ENCODE measurements at places on chromosomes 12 and 14. TPM values are rescaled to one million over a fixed set of nuclear protein-coding genes. Genes with fewer than 3 reads are reported as not detected.
A peak's percentile ranks its signal among the peaks of the same experiment; 100 is the strongest.

PDE3A gene
- total RNA-seq, result 4.4 TPM

ZNF891 gene
- 1.5 TPM for total RNA-seq

SALL2 gene
- 0.80 TPM for total RNA-seq

GRCh38 chr12:131103669-131104462 is 150.2 kb downstream of the ADGRD1 start:
- H3K27me3 ChIP-seq, result no peaks in the 10 kb centered on the region
- no peak overlapping the region for H3K27ac ChIP-seq
- H3K4me1 ChIP-seq, result peaks cover 5% of the 10 kb centered on the region
- no peak overlapping the region for H3K4me3 ChIP-seq

DNA sequence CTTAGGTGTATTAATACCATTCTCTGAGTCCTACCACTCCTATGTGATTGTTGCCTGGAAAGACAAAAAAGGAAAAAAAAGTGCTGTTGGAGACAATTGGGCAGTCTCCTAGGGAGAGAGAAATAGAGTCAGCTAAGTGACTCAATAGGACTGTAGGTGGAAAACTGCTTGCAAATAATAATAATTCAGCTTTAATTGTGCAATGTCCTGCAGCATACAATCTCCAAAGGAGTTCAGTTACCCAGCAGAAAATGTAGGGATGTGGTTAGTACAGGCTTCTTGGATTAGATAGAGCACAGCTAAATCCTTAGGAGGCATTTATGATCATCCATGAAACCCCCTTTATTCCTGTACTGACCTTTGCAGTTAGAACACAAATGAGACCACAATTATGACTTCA is 3.0 kb upstream of the SRSF9 start:
- no peak overlapping the region for H3K4me3 ChIP-seq
- H3K27ac ChIP-seq, result no peak overlapping the region
- no peaks in the 10 kb centered on the region for H3K27me3 ChIP-seq
- DNase-seq, result no peak
- peaks cover 15% of the 10 kb centered on the region for H3K4me1 ChIP-seq

CNPY2 gene
- total RNA-seq, result 21.7 TPM

- peak overlapping the region; percentile 65 for H3K4me3 ChIP-seq
- no peak for DNase-seq
- peaks cover 13% of the 10 kb centered on the region for H3K27me3 ChIP-seq
- peaks cover 12% of the 10 kb centered on the region for H3K4me1 ChIP-seq
- H3K36me3 ChIP-seq, result no peaks in the 10 kb centered on the region
- peak overlapping the region; percentile 81 for H3K27ac ChIP-seq
These were observed 1.1 kb downstream of the SHMT2 start for GRCh38 chr12:57230381-57231155.

DNA sequence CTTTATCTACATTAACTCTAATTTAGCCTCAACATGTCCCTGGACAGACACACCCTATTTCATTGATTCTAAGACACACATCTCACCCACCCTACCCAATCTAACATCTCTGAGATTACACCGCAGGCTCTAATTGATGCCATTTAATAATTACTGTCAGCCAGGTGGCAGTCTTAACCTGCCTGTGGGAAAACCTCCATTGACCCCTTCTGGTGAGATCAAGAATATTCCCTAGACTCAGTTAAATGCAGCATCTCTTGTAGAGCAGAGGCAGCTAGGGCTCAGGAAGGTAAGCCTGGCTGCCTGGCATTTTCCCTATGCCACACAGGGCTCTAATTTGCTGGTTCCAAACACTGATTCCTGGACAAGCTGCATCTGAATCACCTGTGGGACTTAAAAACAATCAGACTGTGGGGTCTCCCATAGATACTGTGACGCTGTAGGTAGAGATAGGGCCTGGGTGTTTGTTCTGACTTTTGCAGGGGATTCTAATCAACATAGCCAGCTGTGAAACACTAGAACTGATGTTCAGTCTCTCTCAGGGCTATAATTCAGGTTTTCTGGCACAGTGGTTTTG is 14.3 kb downstream of the MCRS1 start:
- no peaks in the 10 kb centered on the region for H3K27me3 ChIP-seq
- H3K4me1 ChIP-seq, result peaks cover 22% of the 10 kb centered on the region
- H3K27ac ChIP-seq, result no peak overlapping the region
- H3K36me3 ChIP-seq, result peaks cover 25% of the 10 kb centered on the region
- no peak overlapping the region for H3K4me3 ChIP-seq

- no peaks in the 10 kb centered on the region for H3K27me3 ChIP-seq
- H3K27ac ChIP-seq, result peak within 1 kb of the TSS; percentile 72
- peak within 1 kb of the TSS; percentile 68 for H3K4me3 ChIP-seq
- DNase-seq, result peak; percentile 9
These were observed at the start of gene ANKS1B for GRCh38 chr12:99984271-99985128. TSS of gene ANKS1B (minus strand) at chr12:99984936. CDS start at chr12:99984237, 699 bp downstream.

- H3K27me3 ChIP-seq, result no peaks in the 10 kb centered on the region
- no peak overlapping the region for H3K4me3 ChIP-seq
- no peak overlapping the region for H3K27ac ChIP-seq
These were observed 9.1 kb downstream of the GSG1 start for GRCh38 chr12:13094367-13094766.

JAG2 gene
- total RNA-seq, result 15.6 TPM

- no peaks in the 10 kb centered on the region for H3K36me3 ChIP-seq
- DNase-seq, result no peak
- no peak overlapping the region for H3K4me3 ChIP-seq
These were observed 77.5 kb upstream of the CISTR start for GRCh38 chr12:53829130-53829819.

DNA sequence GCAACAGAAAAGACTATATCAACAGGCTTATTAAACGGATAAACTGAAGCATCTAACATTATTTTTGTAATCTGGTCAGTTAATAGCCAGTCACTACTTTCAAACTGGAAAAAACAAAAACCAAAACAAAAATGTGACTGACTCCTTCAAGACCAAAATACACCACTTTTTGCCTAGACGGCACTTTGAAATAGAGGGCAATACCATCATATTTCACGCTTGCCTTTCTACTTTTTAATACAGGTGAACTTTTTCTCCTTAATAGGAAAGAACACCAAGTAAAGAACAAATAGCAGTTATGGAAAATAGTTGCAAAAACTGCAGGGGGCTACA is 550 bp upstream of the NUP107 start:
- H3K27me3 ChIP-seq, result no peaks in the 10 kb centered on the region
- H3K36me3 ChIP-seq, result no peaks in the 10 kb centered on the region
- peaks cover 18% of the 10 kb centered on the region for H3K4me1 ChIP-seq

SPATA7 gene
- total RNA-seq, result 11.2 TPM

- no peak overlapping the region for H3K4me3 ChIP-seq
- no peaks in the 10 kb centered on the region for H3K27me3 ChIP-seq
- no peaks in the 10 kb centered on the region for H3K4me1 ChIP-seq
- no peaks in the 10 kb centered on the region for H3K36me3 ChIP-seq
- no peak for DNase-seq
- H3K27ac ChIP-seq, result no peak overlapping the region
These were observed 50.0 kb upstream of the PRICKLE1 start for GRCh38 chr12:42639556-42639955.

- no peaks in the 10 kb centered on the region for H3K4me1 ChIP-seq
- no peaks in the 10 kb centered on the region for H3K36me3 ChIP-seq
- H3K4me3 ChIP-seq, result no peak overlapping the region
- H3K27me3 ChIP-seq, result no peaks in the 10 kb centered on the region
These were observed 149.5 kb downstream of the SLC6A15 start for GRCh38 chr12:84763107-84763506.

CLSTN3 gene
- 3.5 TPM for total RNA-seq

DNA sequence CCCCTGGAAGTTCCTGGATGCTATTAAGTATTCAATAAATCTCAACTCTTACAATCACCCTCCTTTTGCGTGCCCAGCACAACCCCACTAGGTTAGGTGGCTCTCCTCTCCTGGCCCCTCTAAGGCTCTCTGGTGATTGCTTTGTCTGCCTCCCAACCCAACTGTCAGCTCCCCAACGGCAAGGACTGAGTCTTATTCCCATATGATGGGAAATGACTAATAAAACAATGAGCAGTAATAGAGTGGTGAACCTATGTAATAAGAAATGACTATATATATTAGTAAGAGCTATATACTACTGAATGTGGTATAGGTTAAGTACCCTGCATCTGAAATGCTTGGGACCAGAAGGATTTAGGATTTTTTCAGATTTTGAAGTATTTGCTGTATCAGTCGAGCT is 8.1 kb downstream of the APPL2 start:
- H3K27ac ChIP-seq, result no peak overlapping the region
- no peak overlapping the region for H3K4me3 ChIP-seq
- H3K4me1 ChIP-seq, result peaks cover 39% of the 10 kb centered on the region
- no peak for DNase-seq
- peaks cover 31% of the 10 kb centered on the region for H3K36me3 ChIP-seq
- no peaks in the 10 kb centered on the region for H3K27me3 ChIP-seq

DNA sequence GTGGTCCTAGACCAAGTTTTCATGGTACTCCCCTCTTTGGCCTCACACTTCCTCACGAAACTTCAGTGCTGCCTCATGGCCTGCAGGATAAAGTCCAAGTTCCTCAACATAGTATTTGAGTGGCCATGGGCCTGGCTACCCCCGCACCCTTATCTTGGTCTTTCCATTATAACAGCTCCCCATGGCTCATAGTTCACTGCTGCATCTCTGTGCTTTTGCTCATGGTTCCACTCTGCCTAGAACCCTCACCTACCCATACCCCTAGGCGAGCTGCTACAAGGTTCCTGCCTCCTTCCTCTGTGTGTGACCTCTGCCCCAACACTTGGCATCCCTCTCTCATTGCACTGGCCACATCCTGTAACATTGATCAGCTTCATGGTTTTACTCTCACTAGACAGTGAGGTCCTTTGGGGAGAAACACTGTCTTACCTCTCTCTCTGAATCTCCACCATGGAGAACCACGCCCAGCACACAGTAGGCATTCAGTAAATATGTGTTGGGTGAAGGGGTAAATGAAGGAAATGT is 158.9 kb downstream of the GPR65 start:
- H3K4me1 ChIP-seq, result no peaks in the 10 kb centered on the region
- no peak overlapping the region for H3K4me3 ChIP-seq
- DNase-seq, result no peak
- no peaks in the 10 kb centered on the region for H3K36me3 ChIP-seq
- no peak overlapping the region for H3K27ac ChIP-seq
- no peaks in the 10 kb centered on the region for H3K27me3 ChIP-seq

DNA sequence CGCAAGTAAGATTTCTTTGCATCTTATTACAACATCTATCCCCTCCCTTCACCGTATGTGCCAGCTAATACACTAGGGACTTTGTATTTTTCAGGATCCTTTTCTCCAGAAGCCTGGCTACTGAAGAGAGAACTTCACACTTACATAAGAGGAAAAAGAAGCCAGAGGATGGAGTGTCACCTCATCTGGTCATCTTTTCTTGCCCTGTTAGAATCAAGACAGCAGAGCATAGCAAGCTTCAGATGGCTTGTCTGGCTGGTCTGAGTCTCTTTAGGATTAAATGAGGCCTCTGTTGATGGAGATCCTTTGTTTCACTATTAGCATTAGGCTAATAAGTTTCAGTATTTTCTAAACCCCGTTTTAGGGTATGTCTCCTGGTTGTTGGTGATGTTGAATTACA is 14.4 kb upstream of the AACS start:
- no peaks in the 10 kb centered on the region for H3K36me3 ChIP-seq
- no peak overlapping the region for H3K4me3 ChIP-seq
- H3K4me1 ChIP-seq, result peaks cover 4% of the 10 kb centered on the region
- H3K27ac ChIP-seq, result no peak overlapping the region
- DNase-seq, result no peak

- H3K27ac ChIP-seq, result no peak overlapping the region
- H3K4me1 ChIP-seq, result no peaks in the 10 kb centered on the region
- no peaks in the 10 kb centered on the region for H3K36me3 ChIP-seq
- no peak overlapping the region for H3K4me3 ChIP-seq
- peaks cover 2% of the 10 kb centered on the region for H3K27me3 ChIP-seq
These were observed 154.1 kb downstream of the ZNF664 start for GRCh38 chr12:124126950-124127655.

FICD gene
- total RNA-seq, result 4.0 TPM

DNA sequence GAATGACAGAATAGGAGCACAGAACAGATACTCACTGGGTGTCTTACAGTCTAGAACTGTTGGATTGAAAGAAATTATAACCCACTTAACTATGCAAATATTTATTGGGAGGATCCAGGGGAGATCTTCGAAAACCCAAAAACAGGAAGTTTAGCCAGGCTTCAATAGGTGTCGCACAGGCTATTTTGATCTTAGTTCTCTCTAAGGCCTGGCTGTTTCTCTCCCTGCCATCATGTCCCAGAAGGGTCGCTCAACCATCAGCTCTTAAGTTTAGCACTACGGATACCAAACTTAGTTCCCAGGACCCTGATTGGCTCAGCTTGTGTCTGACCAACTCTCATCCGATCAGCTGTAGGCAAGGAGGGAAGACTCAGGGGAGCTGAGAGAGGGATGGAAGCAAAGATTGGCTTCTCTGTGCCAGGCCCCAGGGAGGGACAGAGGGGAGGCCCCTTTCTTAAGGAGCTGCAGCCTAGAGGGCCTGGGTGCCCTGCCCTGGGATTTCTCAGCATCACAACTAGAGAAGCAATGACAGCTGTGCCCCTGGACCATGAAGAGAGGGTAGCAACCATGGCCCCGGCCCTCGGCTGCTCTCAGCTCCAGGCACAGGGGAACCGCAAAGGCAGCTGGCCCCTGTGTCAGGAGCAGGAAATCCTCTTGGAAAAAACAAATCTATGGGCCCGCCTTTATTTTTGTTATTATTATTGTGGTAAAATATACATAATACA is 13.5 kb downstream of the PHETA1 start:
- no peak overlapping the region for H3K4me3 ChIP-seq
- no peaks in the 10 kb centered on the region for H3K36me3 ChIP-seq
- no peak overlapping the region for H3K27ac ChIP-seq
- H3K4me1 ChIP-seq, result no peaks in the 10 kb centered on the region
- no peak for DNase-seq

GRCh38 chr12:117485984-117486839 is 124.8 kb upstream of the NOS1 start:
- H3K36me3 ChIP-seq, result no peaks in the 10 kb centered on the region
- H3K27me3 ChIP-seq, result no peaks in the 10 kb centered on the region
- no peak overlapping the region for H3K4me3 ChIP-seq
- H3K27ac ChIP-seq, result peak overlapping the region; percentile 87
- H3K4me1 ChIP-seq, result peaks cover 15% of the 10 kb centered on the region

GRCh38 chr14:71996610-71997009 is 64.4 kb downstream of the RGS6 start:
- H3K4me1 ChIP-seq, result no peaks in the 10 kb centered on the region
- H3K4me3 ChIP-seq, result no peak overlapping the region
- no peak for DNase-seq
- H3K27ac ChIP-seq, result no peak overlapping the region

- H3K36me3 ChIP-seq, result peaks cover 9% of the 10 kb centered on the region
- DNase-seq, result peak; percentile 14
- peak overlapping the region; percentile 93 for H3K4me3 ChIP-seq
- no peaks in the 10 kb centered on the region for H3K27me3 ChIP-seq
- H3K4me1 ChIP-seq, result peaks cover 10% of the 10 kb centered on the region
These were observed 718 bp downstream of the CCDC92 start for GRCh38 chr12:123971770-123972456.

GNB3 gene
- not detected for total RNA-seq

KRT3 gene
- not detected for total RNA-seq

GPRC5D gene
- not detected for total RNA-seq

- no peaks in the 10 kb centered on the region for H3K27me3 ChIP-seq
- no peak overlapping the region for H3K4me3 ChIP-seq
- peak; percentile 19 for DNase-seq
- no peaks in the 10 kb centered on the region for H3K36me3 ChIP-seq
- peaks cover 18% of the 10 kb centered on the region for H3K4me1 ChIP-seq
These were observed 2.1 kb downstream of the GNPTAB start for GRCh38 chr12:101828463-101829196.

- H3K27ac ChIP-seq, result no peak overlapping the region
- no peaks in the 10 kb centered on the region for H3K27me3 ChIP-seq
- no peaks in the 10 kb centered on the region for H3K36me3 ChIP-seq
- no peak for DNase-seq
- no peak overlapping the region for H3K4me3 ChIP-seq
These were observed 316.3 kb downstream of the SLC6A15 start for GRCh38 chr12:84596266-84596665.

LRFN5 gene
- 0.22 TPM for total RNA-seq

- no peak for DNase-seq
- H3K27me3 ChIP-seq, result no peaks in the 10 kb centered on the region
- H3K27ac ChIP-seq, result no peak overlapping the region
- H3K4me3 ChIP-seq, result peak overlapping the region; percentile 59
These were observed 902 bp downstream of the EML5 start for GRCh38 chr14:88791629-88792472.

Data from gastrocnemius medialis (tissue), 4 donors.